ENCODE measurements at places on chromosomes 11 and 22. TPM values are rescaled to one million over a fixed set of nuclear protein-coding genes. Genes with fewer than 3 reads are reported as not detected.
A peak's percentile ranks its signal among the peaks of the same experiment; 100 is the strongest.

Gene KRTAP5-7
- 1.0 TPM for polyA plus RNA-seq

Gene PKNOX2
- polyA plus RNA-seq = 39.0 TPM

Gene MUC2
- polyA plus RNA-seq = not detected

Gene SLC22A24
- polyA plus RNA-seq = not detected

Gene SPTBN2
- polyA plus RNA-seq = 78.4 TPM

Gene TEX12
- not detected for polyA plus RNA-seq

DNA sequence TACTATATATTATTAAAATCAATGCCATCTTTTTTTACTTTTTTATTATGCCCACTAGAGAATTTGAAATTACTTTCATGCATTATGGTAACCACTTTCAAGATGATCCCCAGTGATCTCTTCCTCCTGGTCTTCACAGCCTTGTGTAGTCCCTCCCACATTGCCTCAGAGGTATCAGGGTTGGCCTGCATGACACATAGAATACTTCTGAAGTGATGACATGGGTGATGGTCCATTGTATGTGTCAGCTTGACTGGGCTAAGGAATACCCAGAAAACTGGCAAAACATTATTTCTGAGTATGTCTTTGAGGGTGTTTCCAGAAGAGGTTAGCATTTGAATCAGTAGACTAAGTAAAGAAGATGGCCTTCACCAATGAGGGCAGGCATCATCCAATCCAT is 14.2 kb upstream of the ISX start:
- DNase-seq = no peak

- no peak for DNase-seq
These were observed 59.7 kb upstream of the GALNT18 start for GRCh38 chr11:11681536-11681935.

DNA sequence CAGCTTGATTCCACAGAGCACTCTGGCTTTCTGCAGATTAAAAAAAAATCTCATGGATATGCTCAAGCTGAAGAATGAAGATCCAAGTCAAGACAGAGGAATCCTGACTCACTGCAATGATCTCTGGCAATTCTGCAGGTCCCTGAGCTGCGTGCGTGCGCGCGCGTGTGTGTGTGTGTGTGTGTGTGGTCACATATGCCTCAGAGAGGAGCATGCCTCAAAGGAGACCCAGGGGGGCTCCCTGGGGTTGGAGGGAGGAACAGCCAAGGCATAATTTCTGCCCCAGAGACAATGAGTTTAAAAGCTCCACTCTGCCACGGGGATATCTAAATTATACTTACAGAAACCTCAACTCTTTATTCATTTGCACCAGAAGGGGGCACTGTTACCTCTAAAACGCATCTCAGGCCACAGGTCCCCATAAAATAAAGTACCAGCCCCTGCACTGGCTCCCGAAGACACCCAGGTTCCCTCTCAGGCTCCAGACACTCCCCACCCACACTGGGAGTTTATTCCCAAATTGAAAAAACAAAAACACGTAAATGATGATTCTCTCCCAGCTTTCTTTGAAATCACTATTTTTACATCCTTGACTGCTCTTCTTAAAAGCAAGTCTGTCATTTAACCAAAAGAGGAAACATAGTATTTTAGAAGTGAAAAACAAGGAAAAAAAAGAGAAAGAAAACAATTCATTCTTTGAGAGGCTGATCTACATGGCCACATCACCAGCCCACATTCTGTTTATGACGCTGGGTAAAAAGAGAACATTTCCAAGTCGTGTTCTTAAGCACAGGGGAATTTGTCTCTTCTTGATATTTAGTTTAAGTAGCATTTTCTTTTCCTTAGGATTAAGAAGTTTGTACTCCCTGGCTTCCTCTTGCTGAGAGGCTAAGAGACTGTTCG is 401.0 kb downstream of the LARGE1 start:
- peak; percentile 95 for DNase-seq

GRCh38 chr11:93159721-93160120 is 38.1 kb downstream of the SLC36A4 start:
- DNase-seq = no peak

GRCh38 chr11:86174101-86175046 is 70.2 kb upstream of the EED start:
- DNase-seq = no peak

DNA sequence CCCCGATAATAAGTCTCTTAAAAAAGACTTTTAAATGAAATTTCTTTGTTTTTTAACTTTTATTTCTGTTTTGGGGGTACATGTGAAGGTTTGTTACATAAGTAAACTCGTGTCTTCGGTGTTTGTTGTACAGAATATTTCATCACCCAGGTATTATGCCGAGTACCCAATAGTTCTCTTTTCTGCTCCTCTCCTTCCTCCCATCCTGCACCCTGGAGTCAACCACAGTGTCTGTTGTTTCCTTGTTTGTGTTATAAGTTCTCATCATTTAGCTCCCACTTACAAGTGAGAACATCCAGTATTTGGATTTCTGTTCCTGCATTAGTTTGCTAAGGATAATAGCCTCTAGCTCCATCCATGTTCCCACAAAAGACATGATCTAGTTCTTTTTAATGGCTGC is 1.6 kb upstream of the GSTP1 start:
- no peak for DNase-seq

- no peak for DNase-seq
These were observed 28.1 kb upstream of the MUC5AC start for GRCh38 chr11:1129611-1130160.

DNA sequence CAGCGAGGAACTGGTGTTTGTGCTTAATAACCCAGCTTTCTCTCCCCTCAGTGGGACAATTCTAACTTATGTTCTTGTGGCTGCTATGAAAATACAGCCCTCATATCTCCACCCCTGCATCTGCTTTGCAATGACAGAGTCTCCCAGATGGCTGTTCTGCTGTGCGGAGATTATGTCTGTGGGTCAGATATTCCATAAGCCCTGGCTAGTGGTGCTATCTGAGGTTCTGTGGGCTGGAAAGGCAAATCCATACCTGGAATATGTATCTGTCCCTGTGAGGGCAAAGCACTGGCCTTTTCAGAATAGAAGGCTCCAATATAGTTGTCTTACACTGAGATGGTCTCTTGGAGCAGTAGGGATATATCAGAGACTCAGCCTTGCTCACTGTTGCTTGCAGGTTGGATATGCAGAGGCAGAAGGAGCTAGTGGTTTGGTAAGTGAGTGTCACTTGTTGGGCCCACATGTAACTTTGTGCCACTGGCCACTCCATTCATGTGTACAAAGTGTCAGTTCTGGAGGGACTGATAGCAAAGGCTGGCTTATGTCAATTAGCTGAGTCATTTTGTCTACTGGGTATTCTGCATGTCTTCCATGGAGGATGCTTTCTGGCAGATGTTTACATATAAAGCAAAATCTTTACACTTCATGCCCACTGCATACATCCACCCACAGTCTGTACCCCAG is 246.6 kb downstream of the FAM76B start:
- no peak for DNase-seq

- DNase-seq = no peak
These were observed 83.2 kb downstream of the BUD13 start for GRCh38 chr11:116689413-116690127.

DNA sequence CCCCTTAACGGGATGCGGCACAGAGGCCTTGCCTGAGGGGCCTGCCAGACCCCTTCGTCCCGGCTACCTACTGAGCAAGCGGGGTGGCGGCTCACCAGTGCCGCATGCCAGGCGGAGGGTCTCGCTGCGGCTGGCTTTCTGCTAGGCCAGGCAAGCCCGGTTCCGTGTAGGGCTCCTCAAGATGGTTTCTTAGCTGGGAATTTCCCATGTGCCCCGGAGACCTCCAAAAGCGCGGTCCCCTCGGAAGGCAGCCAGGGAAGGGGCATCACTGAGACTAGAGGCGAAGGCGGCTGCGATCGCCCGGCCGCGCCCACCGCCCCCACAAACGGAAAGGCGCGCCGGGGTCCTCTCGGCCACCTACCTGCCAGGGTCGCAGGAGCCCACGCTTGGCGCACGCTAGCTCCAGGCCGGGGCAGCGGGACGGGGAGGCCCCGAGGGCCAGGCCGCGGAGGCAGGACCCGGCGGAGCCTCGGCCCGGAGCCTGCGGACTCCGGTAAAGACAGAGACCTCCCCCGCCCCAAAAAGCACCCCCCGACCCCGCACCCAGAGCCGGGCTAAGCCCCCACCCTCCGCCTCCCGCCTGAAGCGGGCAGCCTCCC is 23.8 kb downstream of the MICAL3 start:
- DNase-seq = peak; percentile 53

GRCh38 chr22:21796863-21797262 is 61.3 kb upstream of the YPEL1 start:
- no peak for DNase-seq

GRCh38 chr11:126345759-126346585 is 9.5 kb upstream of the ST3GAL4 start:
- DNase-seq = no peak

GRCh38 chr11:86459682-86460460 is 85.2 kb downstream of the CCDC81 start:
- no peak for DNase-seq

- no peak for DNase-seq
These were observed 75.9 kb downstream of the LDLRAD3 start for GRCh38 chr11:36019722-36020121.

DNA sequence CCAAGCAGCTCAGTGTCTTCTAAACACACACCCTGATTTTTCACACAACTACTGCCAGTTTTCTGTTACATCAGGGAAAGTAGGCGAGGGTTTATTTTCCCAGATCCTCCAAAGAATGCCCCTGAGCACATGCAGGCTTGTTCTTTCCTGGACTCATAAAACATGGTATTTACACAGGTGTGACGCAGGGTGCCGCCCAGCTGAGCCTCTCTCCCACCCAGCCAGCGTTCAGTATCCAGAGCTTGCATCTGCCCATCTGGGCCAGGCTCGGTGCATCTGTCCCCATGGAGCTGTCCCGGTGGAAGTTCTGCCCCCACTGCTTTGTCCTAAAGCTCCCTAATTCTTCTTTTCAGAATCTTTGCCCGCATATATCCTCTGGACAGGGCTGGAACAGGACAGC is 44.8 kb upstream of the ISX start:
- no peak for DNase-seq

Data from spinal cord (tissue), 10 donors.